Frontal cortex (tissue), 4 donors: ENCODE measurements at places on chromosomes 5 and 9. TPM values are rescaled to one million over a fixed set of nuclear protein-coding genes. Genes with fewer than 3 reads are reported as not detected.

GZMA gene
- 0.41 TPM for total RNA-seq

ZFAND5 gene
- total RNA-seq: 219 TPM

- DNase-seq: no peak
Observed at GRCh38 chr9:6461619-6462018, 48.6 kb downstream of the UHRF2 start.

- DNase-seq: no peak
Observed at GRCh38 chr5:54311176-54311677, 854 bp upstream of the ARL15 start.

GRCh38 chr5:116032094-116032517 is at the start of gene ARL14EPL:
Gene ARL14EPL (plus strand): TSS chr5:116032472. CDS start chr5:116051466, 18,994 bp downstream.
- DNase-seq: no peak

DNA sequence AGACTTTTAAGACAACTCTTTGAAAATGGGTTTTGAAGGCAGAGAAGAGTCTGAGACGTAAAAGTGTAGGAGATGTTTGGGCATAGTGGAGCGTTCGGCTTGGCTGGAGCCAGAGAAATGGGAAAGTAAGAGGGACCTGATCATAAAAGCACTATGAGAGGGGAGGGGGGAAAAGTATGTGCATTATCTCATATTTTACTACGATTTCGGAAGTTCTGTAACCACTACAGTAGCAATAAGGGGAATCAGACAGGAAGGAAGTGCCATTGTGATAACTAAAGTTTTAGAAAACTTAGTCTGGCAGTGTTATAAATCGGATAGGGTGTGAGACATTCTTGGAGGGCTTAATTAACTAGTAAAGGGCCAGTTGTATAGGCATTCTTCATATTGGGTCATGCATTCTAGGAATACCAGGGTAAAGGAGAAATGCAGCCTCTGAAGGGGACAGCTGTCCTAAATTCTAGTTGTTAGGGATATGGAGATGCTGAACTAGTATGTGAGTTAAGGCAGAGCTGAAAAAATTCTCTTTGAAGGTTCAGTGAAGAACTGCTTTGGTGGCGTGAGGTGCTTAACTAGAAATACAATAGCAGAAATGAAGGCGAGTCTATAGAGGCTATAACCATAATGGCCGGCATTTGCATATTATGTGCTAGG is 83.8 kb upstream of the FREM1 start:
- DNase-seq: no peak

DNA sequence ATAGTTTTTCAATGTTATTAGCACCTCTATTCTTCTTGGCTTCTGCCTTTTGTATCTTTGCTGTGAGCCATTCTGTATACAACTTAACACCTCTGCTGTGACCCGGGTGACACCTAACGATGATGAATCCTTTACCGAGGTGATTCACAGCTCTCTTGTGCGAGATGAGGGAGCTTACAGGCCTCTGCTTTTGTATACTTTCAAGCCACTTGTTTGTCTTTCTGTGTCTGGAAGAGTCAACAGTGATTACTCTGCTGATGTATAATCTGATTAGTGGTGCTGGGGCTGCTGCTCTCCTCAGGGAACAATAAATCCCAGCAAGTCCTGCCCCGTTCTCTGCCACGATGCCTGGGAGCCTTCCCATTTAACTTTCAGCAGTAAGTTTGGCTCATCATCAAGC is 442.9 kb upstream of the SGCD start:
- no peak for DNase-seq

DNA sequence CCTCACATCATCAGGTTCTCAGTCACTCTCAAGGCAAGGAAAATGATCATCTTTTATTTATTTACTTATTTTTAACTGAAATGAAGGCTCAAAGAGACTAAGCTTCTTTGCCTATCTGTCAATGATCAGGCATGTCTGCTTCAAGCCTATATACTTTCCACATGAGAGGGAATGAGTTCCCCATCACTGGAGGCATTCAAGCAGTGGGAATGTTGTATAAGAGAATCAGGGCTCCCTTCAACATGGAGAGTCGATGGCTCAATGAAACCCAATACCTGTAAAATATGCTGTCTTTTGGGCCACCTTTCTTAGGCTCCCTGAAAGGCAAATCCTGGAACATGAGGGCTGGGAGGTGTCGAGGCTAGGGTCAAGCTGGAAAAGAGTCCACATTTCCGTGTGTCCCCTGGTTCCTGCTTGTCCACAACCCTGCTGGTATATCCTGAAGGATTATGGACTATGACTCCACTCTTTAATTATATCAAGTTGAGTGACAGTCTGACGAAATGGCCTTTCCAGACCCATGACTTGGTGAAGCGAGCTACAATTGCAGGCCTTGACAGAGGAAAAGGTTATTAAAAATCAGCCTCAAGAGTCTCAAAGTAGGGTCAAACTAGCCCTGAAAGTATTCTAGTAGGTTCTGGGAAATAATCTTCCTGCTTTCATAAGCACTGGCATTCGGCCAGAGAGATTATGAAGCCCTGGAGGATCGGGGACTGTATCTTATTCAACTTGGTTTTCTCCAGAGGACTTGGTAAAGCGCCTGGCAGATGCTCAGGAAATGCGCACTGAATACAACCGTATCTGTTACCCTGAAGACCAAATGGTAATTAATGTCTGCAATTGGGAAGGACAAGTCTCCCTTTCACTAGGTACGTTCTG is 145.9 kb upstream of the TBC1D2 start:
- DNase-seq: no peak

DNA sequence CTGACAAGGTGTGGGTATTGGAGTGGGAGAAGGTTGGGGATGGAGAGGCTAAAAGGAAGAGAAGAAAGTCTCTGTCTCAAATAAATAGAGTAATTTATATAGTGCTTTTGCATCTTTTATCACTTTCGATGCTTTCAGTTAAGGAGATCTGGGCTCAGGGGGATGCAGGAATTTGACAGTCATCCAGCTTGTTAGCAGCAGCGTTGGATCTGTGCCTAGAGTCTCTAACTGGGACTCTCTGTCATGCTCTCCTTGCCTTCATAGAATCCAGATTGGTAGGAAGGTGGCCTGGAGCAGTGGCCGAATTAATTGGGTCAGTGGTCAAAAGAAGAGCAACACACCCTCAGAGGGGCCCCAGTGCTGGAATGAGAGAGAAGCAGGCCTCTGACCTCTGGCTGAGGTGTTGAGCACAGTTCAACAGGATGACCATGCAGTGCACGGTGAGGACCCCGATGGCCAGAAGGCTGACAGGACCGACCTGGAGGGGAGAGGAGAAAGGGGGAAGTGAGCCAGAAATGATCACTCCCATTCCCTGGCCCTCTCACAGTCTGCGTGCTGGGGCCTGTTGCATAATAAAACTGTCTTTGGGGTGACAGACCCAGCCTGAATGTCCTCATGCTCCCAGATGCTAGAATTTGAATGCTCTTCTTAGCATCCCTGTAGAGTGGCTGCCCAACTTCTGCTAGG is 7.6 kb downstream of the SLC36A3 start:
- DNase-seq: no peak

- no peak for DNase-seq
Observed at GRCh38 chr9:134658378-134658955, 16.9 kb downstream of the COL5A1 start.

DNA sequence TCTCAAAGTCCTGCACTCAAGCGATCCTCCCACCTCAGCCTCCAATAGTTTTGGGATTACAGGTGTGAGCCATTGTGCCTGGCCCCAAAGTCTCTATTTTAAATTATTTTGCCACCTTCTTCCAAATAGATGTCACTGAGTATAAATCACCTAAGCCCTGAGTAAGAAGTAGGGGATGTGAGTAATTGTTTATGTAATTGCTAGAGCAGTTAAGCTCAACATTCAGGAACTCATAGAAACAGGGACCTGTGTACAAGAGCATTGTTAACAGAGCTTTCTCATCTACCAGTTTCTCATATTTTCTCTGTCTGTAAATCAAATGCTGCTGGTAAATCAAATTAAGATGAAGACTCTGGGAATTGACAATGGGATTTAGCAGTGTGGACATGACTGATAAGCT is 26.3 kb downstream of the CDK7 start:
- DNase-seq: no peak
